ENCODE measurements at places on chromosomes 11 and 22.

DNA sequence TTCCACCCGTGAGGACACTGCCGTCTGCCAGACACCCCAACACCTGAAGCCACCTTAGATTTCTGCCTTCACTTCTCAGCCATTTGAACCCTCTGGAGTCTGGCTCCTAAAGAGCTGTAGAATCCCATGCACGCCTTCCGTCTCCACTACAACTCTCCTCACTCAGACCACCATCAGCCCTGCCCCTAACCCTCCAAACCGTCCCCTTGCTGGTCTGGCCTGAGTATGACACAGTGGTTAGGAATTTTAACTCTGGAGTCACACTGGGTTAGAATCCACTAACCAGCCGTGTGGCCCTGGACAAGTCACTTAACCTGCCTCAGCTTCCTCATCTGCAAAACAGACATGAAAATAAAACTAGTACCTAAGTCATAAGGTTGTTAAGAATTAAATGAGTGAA is 3.0 kb downstream of the CNIH2 start:
- DNase-seq: no peak

DNA sequence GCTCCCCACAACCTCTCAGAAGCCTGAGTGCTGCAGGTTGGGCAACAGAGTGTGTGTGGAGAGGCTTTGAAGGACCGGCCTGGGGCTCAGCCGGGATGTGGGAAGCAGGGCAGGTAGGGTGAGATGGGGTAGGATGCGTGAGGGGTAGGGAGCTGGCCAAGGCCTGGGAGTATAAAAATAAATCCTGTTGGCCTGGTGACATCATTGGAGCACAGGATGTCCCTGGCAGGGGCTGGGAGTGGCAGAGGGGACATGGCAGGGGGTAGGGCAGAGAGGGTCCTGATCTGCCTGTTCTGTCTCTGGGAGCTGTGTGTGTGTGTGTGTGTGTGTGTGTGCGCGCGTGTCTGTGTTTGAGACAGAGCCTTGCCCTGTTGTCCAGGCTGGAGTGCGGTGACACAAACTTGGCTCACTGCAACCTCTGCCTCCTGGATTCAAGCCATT is 28.6 kb downstream of the TEF start:
- no peak for DNase-seq

DNA sequence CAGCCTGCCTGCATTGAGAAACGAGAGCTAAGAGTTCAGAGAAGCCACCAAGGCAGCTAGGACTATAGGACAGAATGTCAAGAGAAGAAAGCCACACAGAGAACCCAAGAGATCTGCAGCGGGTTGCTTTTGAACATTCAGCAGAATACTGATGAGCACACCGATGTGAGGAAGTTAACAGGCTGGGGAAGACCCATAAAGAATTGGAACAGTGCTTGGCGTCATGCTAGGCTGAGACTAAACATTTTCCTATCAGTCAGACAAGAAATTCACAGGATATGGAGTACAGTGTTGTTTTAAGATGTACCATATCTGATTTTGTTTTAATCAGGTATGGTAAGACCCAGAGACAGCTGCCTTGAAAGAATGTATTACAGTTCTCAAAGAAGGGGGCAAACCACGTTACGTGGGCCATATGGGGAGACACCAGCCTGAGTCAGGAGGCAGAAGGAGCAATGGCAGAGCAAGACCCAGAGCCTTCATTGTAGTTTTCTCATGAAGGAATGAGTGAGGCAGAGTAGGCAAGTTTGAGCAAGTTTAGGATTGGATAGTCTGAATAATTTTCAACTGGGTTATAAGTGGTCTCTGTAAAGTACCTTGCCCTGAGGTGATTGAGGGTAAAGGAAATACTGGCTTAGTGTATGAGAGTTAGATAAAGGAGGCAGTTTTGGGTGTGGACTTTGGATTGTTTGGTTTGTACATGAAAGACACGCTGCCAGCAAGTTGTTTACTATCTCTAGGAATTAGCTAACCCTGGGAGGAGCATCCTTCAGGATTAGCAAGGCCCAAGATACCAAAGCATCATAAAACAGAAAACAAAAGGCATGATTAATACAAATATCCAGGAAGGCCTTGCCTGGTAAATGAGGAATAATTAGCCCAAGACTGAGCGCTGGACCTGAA is 14.3 kb downstream of the LRRC75B start:
- DNase-seq: no peak

- DNase-seq: no peak
Observed at GRCh38 chr22:22588485-22589164, 29.6 kb upstream of the PRAME start.

DNA sequence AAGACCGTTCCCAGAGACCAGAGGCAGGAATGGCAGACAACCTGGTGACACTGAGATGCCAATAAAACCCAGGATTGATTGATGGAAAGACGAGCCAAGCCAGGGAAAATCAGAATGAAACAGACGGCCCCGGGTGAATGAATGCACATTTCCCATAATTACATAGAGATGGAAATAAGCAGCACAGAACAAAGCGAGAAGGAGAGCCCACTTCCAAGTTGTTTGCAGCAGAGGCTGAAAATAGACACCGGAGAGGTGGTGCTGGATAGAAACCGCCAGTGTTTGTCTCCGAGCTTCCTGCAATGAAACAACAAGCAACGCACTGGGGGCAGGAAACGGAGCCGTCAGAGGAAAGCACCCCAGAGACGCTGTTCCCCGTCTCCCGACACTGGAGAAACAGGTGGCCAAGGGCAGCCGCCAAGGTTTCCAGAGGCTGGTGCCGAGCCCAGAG is 406.8 kb downstream of the SHANK2 start:
- no peak for DNase-seq

GRCh38 chr11:123547180-123547579 is 107.2 kb downstream of the SCN3B start:
- DNase-seq: no peak

- DNase-seq: no peak
Observed at GRCh38 chr11:1567052-1567720, 4.9 kb downstream of the DUSP8 start.

- DNase-seq: no peak
Observed at GRCh38 chr11:45900916-45901617, 6.0 kb downstream of the FREY1 start.

DNA sequence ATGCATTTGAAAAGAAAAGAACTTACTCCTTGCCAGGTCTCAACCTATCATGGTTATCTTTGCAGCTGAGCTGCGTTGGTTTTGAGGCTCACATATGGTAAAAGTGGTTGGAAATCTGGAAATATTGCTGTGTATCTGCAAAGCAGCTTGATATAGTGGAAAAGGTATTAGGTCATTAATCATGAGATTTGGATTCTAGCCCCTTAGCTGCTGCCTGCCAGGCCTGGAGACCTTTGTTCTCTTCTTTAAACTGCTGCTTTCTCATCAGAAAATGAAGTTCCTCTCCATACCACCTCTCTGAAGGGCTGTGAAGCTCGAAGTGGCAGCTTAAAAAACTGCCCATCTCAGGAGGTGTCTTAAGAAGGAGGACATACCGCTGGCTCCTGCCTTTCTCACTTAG is 5.7 kb downstream of the PPARA start:
- no peak for DNase-seq

- no peak for DNase-seq
Observed at GRCh38 chr11:96960476-96960875, 570.7 kb downstream of the JRKL start.

DNA sequence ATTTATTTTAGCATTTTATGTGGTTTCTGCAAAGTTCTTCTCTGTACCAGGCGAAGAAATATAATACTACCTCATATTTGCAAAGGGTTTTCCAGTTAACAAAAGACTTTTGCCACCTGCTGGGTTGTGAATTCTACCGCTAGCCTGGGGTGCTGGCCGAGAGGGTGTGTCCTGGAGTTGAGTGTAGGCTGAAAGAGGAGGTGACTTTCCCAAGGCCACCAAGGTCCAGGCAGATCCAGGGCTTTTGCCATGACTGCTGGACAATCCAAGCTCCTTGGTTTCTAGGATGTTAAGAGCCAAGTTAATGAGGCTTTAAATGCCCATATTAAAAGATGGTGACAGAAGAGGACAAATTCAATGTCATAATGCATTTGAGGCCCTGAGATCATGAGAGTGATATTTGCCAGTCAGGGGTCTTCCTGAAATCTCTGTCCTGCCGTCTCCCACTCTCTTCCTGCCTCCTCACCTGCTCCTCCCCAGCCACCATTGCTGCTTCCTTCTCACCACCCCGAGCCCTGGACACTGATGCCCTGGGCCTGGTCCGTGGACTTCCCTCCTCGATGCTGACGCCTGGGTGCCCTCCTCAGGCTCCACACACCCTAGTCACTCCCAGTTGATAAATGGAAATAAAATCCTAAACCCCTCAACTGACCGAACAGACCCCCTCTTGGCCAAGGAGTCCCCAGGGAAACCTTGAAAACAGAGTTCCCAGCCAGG is 825.6 kb downstream of the TBC1D22A start:
- no peak for DNase-seq

- no peak for DNase-seq
Observed at GRCh38 chr22:49455595-49455994, 372.1 kb downstream of the BRD1 start.

DNA sequence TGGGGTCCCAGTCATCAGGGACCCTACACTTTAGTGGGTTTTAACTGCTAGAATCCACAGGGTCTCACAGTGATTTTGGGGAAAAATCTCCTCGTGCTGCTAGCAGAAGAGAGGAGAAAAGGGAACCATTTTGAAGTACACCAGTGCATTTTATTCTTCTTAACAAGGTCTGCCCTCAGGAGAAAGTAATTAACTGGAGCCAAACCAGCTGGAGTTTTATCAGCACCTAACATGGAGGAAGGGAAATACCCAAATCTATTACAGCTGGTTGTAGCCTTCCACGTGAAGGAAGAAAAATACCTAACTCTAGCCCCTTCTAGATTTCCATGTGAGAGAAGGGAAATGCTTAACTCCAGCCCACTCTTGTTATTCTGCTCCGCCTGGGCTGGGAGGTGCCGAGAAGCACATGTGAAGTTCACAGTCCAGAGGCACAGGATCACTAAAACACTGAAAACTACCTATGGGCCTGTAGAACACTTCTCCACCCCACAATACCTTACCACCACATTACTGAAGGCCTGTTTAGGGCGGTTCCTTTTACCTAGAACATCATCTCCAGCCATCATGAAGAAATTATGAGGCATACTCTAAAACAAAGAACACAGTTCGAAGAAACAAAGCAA is 31.3 kb upstream of the TEAD1 start:
- DNase-seq: no peak

GRCh38 chr22:44802956-44803355 is 50.6 kb downstream of the ARHGAP8 start:
- DNase-seq: no peak

DNA sequence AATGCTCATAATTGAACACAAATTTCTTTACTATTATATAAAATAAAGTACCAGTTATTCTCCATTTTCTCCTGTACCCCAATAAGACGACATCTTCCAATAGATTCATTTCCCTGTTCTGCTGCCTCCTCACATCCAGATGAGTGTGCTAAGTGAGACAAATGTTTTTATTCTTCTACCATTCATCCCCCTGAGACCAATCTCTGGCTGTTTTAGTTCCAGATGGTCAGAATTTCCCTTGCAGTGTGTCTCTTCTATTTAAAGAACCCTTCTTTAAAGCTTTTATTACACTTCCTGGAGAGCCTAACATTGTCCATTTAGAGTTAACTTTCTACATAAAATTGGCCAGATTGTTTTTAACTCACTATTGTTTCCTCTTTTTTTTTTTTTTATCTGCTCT is 41.2 kb upstream of the GLYATL1 start:
- DNase-seq: no peak

DNA sequence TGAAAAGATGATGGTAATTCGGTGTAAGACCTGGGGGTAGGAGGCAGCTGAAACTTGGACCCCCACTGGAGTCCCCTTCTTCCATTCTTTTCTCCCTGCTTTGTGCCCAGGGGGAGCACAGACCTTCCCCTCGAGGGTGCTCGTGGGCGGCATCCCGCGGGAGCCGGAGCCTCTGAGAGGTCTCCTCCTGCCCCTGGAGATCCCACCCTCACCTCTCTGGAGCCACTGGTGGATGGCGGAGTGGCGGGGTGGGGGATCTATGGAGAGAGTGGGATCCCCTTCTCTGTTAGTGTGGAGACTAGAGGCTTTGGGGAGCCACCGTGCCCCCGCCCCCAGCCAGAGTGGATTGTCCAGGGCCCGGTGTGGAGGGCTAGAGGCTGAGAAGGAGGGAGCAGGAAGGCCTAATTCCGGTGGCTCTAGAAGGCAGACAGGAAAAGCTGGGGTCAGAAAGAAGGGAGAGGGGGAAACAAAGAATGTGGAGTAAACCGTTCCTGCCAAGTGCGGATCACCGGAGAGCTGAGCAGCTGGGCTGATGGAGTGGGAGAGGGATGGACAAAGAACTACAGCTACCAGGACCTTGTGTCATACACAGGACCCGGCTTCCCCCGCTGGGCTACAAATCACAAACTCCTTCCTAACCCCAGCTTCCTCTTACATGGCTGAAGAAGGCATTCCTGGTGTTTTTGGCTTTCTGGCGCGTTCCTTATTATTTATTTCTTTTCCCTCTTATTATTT is 41.9 kb downstream of the KCNJ1 start:
- DNase-seq: no peak

GRCh38 chr11:73648121-73648520 is 1.7 kb downstream of the PLEKHB1 start:
- DNase-seq: no peak

DNA sequence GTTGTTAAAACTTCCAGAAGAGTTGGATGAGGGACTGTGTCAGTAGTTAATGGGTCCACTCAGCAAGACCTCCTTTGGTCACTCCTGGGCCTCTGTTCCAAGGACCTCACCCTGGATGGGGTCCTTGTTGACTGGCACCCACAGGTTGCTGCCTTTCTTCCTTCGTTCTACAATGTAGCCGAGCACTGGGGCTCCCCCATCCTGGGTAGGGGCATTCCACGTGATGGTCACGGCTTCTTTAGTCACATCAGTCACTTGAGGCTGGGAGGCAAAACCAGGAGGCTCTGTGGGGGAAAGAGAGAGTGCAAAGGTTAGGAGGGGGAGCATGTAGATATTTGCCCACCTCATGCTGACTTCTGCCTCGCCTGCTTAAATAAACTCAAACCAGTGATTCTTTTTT is 12.0 kb downstream of the TMEM86A start:
- DNase-seq: no peak

GRCh38 chr11:74470526-74470925 is 3.2 kb upstream of the KCNE3 start:
- no peak for DNase-seq

GRCh38 chr11:34732831-34733230 is 111.9 kb downstream of the EHF start:
- DNase-seq: no peak

- no peak for DNase-seq
Observed at GRCh38 chr11:2932850-2933251, 3.6 kb upstream of the PHLDA2 start.

DNA sequence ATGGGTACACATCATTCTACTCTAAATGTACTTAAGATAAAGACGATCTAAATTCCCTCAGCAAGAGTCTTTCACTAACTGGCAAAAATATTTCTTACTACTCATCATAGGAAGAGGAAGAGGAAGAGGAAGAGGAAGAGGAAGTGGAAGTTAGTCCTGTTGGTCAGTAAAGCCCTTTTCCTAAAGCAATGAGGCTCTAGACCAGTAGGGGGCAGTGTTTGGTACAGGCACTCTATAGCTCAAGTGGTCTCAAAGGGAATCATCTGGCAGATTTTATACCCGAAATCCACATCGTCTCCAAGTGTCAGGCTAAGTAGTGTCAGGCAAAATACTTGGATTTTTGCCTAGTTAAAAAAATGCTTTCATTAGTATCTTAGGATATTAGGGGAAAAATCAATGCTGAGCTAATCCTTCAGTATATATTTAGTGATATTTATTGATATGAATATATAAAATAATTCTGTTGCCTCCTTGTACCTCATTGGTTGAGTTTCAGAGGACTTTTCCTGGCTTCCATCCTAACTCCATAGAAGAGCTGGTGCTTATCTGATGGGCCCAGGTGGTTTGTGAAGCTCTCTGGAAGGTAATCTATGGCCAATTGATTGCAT is 7.7 kb downstream of the BLID start:
- DNase-seq: no peak

- no peak for DNase-seq
Observed at GRCh38 chr11:111736181-111736590, 30.0 kb downstream of the PPP2R1B start.

Data from stimulated activated CD4-positive, alpha-beta T cell treated with anti-CD3 and anti-CD28 coated beads, TNF-alpha, amount 100 ng/mL, for 48 hours (primary cell).